ENCODE measurements at places on chromosomes 6 and 20.

DNA sequence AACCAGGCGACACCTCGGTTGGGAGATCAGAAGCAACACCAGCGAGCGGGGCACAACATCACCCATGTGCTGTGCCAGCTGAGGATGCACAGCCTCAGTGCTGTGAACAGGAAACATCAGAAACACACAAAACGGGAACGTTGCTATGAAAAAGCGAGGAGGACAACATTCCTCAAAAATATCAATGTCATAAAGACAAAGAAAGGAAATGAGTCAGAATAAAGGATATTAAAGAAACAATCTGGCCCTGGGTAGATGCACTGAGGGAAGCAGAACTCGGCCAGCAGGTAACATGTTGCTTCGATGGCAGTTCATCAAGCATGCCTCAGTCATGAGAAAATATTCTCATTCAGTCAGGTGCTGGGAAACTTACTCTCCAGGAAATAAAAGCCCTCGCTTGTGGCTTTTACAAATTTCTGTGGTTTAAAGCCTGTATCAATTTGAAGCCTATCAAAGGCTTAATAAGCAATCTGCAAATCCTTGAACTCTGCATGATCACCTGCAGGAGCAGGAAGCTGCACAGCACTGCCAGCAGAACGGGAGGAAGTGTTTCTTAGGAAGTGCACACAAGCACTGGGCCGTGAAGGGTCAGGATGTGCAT is 77.5 kb downstream of the GINS1 start:
- no peak for DNase-seq

DNA sequence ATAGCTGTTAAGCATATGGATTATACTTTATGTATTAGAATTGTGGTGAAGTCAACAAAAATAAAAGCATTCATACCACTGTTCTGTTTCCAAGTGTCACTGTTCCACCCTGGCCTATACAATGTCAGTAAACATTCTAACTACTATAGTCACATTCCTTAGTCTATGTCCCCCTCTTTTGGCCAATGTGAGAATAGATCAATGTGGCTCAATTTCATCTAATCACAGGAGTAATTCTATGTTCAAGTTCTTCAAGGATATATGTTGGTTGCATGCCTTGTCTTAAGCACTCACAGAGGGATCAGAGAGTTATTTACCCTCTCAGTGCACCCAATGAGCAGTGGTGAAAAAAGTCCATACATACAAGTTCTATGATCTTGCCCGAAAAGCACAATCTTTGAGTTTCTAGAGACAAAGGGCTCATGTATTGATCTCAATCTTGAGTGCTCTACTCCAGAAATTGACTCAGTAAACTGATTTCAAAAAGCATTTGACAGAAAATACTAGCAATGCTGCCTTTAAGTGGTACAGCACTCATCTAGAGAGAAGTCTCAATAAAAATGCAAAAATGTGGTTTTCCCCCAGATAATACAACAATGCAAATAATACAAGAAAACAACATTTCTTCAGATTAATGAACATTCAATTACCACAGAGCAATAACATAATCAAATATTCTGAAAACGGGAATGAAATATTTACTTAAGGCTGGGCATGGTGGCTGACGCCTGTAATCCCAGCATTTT is 16.5 kb downstream of the SMLR1 start:
- peak; percentile 34 for DNase-seq

DNA sequence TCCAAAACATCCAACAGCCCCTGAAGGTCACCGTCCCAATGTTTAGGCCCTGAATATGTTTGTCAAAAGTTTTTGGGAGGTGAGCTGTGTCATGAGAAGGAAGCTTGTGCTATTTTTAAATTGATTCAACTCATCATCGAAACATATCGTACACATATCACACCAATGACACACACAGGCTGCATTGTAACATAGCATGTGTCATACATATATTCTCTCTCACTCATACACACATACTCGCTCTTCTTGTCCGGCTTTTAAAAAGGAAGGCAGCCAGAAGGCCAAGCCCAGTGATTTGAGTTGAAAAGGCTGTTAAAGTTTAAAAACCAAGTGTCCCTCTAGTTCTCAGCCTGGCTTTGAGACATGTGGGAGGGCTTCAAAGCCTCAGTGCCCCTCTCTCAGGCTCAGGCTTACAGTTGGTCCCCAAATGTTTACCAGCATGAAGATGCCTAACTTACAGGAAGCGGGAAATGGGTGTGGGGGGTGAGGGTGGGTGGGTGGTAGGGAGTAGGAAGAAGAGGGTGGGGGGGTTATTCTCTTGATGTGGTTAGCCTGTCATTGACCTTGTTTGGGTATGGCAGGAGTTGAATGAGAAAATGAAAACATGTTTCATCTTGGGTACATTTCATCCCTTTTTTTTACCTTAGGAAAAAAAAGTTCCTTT is 3.3 kb upstream of the PRDM1 start:
- DNase-seq: peak; percentile 88

GRCh38 chr6:135474362-135474761 is 23.2 kb downstream of the AHI1 start:
- DNase-seq: no peak

DNA sequence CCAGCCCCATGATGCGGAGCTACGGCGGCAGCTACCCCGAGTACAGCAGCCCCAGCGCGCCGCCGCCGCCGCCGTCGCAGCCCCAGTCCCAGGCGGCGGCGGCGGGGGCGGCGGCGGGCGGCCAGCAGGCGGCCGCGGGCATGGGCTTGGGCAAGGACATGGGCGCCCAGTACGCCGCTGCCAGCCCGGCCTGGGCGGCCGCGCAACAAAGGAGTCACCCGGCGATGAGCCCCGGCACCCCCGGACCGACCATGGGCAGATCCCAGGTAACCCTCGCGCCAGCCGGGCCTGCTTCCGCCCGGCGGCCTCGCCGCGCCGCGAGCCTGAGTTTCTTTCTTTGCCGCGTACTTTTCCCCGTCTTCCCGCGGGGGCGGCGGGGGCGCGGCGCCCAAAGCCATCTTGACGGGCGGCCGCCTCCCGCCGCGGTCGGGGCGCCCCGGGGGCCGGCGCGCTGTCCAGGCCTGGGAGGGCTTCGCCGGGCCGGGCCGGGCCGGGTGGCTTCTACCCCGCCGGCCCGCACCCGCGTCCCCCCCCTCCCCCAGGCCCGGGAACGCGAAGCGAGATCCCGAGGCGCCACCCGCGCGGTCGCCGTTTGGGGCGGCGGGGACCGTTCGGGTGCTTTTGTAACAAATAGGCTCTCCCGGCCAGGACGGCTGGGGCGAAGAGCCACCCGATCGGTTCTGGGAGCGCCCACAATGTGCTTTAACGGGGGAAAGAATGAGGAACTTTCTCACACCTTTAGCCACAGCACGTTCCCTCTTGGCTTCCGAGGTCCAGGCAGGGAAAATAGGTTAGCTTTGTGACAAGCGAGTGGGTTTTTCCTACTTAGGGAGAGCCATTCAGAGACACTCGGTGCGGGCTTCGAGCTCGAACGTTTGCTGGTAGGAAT is 2.3 kb downstream of the ARID1B start:
- DNase-seq: no peak

DNA sequence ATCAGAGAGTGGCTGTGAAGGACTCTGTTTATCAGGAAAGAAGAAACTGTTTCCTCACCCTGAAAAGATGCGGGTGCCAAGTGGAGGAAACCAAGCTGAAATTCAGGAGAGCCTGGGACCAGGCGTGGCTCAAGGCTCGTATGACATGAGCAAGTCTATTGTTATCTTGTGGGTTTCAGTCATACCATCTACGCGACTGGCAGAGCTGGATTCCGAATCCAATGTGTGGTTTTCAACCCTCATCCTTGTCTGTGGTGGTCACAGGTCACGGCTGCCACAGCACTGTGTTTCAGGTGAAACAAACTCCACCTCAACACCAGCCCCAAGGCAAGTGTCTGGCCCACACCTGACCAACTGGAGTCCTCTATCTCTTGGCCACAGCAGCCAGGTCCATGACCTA is 9.1 kb downstream of the MC3R start:
- DNase-seq: no peak

- no peak for DNase-seq
Observed at GRCh38 chr20:51688600-51689244, 79.5 kb downstream of the ATP9A start.

DNA sequence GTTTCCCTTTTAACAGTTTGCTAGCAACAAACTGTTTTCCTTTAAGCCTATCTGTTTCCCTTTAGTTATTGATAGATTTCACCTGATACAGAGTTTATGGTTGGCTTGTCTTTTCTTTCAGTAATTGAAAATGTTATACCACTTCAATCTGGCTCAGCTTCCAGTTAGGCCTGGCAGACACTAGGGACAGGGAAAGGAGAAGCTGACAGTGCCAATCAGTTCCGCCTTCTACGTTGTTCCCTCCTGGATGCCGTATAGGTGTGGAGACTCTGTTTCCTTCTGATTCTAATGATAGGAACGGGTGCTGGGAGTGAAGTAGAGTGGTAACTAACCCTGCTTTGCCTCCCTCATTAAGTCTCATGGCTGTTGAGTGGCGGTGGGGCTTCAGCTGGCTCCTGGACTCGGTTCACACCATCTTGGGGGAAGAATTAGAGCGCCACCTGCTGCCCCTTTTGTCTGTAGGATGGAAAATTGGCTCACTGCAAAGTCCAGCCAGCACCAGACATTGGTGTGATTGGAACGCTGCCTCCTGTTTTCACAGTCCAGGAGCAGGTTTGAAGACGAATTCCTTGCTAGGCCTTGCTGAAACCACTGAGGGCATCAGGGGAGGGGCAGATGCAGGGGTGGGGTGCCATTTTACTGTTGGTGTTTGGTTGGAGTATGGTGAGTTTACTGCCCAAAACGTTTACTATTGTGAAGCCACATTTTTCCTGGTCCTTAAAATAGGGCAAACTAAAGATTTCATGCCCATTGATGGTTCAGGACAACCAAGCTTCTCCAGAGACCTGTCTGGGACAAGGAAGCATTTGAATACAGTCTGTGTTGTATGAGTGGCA is 1729.5 kb downstream of the GRIK2 start:
- DNase-seq: no peak

DNA sequence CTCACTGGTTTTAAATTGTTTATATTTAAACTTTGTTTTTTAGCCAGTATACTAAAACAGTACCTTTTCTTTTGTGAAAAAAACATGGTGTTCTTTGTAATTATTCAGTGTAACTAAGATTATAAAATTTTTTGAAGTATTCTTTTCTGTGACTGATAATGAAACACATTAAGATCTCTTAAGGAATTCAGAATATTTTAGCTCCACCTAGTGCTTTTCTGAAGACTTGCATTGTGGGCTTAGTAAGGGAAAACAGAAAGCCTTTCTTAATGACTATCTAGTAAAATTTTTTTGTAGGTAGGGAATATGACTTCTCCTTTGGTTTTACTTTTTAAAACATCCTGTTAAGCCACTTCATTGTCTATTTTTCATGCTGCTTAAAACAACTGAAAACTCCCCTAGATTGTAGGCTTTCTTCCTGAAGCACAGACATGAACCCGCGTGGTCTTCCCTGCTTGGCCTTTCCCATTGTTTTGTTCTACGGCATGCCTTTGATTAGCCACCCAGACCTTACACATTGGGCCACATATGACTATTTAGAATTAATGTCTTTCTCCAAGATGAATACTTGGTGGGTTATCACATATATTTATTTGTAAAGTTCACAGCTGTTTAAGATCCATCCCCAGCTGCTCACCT is 72.1 kb downstream of the AFDN start:
- peak; percentile 52 for DNase-seq

DNA sequence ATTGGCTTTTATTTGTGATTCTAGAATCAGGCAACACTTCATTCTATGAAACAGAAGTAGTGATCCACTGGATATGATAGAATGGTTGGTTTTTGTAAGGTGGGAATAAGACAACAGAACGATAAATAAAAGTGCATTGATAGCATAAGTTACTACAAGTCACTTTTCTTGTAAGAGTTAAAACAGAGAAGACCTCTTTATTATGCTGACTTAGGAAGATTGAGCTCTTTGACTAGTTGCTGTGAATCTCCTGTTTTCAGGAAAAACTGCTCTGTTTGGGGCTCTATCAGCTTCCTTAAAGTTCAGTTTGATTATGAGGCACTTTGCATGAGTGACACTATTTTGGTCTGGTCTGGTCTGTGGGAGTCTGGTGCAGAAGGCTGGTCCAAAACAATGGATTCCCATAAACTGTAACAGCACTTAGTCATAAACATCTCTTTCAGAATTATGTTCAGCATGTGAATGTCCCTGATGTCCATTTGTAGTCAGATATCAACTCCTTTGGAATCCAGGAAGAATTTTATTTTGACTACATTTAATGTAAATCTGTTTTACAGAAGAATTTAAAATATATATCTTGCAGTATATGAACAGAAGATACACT is 35.0 kb upstream of the DSE start:
- no peak for DNase-seq

GRCh38 chr6:36357872-36358225 is 21.2 kb upstream of the BNIP5 start:
- DNase-seq: no peak

GRCh38 chr20:9608639-9609340 is 94.4 kb downstream of the LAMP5 start:
- no peak for DNase-seq

- DNase-seq: no peak
Observed at GRCh38 chr6:136921936-136922684, at the start of gene SLC35D3. TSS of gene SLC35D3 (plus strand) at chr6:136922301. CDS start at chr6:136922429, 128 bp downstream.

DNA sequence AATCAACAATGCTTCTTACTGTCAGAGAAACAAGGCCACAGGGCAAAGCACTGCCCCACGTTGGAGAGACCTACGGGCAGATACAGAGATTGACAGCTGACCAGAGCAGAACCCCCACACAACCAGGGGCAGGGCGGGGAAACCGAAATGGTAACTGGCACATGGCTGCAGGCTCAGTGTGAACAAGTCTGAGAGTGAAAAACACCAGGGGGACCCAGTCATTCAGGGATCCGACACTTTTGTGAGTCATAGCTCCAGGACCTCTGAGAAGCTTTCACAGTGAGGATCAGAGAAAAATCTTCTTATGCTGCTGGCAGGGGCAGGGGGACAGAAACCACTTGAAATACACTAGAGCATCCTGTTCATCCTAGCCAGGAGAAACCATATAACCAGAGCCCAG is 254.2 kb downstream of the C6orf118 start:
- no peak for DNase-seq

DNA sequence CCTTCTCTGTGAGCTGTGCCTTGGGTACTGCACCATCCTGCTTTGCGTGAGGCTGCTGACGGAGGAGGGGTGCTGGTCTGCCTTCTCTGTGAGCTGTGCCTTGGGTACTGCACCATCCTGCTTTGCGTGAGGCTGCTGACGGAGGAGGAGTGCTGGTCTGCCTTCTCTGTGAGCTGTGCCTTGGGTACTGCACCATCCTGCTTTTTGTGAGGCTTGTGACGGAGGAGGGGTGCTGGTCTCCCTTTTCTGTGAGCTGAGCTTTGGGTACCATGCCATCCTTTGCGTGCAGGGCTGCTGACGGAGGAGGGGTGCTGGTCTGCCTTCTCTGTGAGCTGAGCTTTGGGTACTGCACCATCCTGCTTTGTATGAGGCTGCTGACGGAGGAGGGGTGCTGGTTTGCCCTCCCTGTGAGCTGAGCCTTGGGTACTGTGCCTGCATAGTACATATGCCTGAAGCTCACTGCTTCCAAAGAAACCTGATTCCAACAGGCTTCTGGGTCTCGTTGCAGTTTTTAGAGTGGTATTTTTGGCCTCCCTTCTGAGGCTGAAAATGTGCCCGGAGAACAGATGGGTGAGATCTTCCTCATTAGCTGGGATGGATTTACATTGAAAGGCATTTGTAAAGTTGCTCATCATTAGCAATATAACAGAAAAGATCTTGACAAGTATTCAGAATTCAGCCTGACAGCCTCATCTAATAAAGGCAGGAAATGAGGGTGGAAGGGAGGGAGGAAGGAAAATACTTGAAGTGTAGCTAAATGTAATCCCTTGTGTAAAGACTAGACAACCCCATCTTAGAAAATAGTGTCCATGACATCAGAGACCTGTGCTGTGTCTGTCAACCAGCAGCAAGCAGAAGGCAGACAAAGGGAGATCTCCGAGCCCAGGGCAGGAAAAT is 46.8 kb upstream of the UNC93A start:
- no peak for DNase-seq

- DNase-seq: peak; percentile 49
Observed at GRCh38 chr6:75368151-75368779, 83.7 kb upstream of the TMEM30A start.
